Activated gamma-delta T cell treated with Interleukin-2 at 50 U/mL for 16 hours (primary cell): ENCODE measurements at places on chromosomes 2 and 18.

- DNase-seq = no peak
These were observed 15.5 kb downstream of the CCT7 start for GRCh38 chr2:73249636-73250035.

GRCh38 chr18:40907842-40908241, 1047.2 kb upstream of the PIK3C3 start:
- no peak for DNase-seq

DNA sequence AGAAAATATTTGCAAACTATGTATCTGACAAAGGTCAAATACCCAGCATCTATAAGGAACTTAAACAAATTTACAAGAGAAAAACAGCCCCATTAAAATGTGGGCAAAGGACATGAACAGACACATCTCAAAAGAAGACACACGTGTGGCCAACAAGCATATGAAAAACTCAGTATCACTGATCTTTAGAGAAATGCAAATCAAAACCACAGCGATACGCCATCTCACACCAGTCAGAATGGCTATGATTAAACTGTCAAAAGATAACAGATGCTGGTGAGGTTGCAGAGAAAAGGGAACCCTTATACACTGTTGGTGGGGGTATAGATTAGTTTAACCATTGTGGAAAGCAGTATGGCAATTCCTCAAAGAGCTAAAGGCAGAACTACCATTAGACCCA, 64.3 kb upstream of the RBMS1 start:
- no peak for DNase-seq

- DNase-seq = no peak
These were observed 307.6 kb upstream of the RAB12 start for GRCh38 chr18:8301427-8302172.

- DNase-seq = no peak
These were observed 96.9 kb downstream of the SPP2 start for GRCh38 chr2:234147335-234147861.

- DNase-seq = no peak
These were observed 669.3 kb downstream of the BCL11A start for GRCh38 chr2:59884166-59884565.
